ENCODE measurements at places on chromosomes 13 and 19. TPM values are rescaled to one million over a fixed set of nuclear protein-coding genes. Genes with fewer than 3 reads are reported as not detected.

DNA sequence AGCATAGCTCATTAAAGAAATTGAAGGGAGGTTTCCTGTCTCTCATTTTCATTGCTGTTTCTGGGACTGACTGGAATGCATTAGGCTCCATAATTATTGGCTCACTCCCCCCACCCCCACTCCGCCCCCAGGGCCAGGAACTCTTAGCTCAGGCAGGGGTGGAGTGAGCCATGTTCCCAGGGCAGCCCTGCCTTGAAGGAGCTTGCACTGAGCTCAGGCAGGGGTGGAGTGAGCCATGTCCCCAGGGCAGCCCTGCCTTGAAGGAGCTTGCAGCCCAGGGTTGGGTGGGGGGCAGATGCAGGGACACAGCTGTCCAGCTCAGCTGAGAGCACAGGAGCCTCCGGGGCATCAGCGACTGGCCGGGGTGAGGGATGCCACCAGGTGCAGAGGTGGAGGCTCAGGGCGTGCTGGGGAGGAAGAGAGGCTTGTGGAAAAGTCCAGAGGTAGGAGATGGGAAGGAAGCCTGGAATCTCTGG lies 39.1 kb upstream of the TFDP1 start:
- DNase-seq: peak; percentile 75

GRCh38 chr19:4206818-4207484 lies 22.4 kb upstream of the EBI3 start:
- peak; percentile 73 for DNase-seq

- peak; percentile 96 for DNase-seq
These were observed 73.7 kb upstream of the IPO5 start for GRCh38 chr13:97879646-97880310.

GRCh38 chr13:46561691-46562090 lies 8.7 kb downstream of the LRCH1 start:
- DNase-seq: no peak

The NTN5 gene
- total RNA-seq: not detected

The LRRC8E gene
- total RNA-seq: 0.79 TPM

Data from A673 (cell line).